ENCODE measurements at places on chromosomes 12 and 14.

- DNase-seq: no peak
Measured at GRCh38 chr14:68631394-68632053, 161.3 kb downstream of the ZFP36L1 start.

DNA sequence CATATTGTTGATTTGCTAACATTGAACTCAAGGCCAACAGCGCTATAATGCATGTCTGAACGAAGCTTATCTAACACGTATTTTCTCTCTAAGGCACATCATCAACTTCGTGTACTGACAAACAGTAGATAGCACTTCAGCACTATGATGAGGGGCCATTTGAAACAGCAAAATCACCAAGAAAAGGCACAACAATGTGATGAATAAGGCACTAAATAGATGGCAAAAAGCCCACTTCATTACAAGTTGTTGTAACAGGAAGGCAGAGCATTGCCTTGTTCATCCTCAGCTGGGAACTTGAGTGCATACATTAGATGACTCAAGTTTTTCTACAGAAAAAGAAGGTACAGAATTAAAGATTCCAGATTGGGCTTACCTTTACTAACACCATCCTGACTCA is 75.2 kb downstream of the LIN7A start:
- no peak for DNase-seq

GRCh38 chr12:45418520-45418919 is 202.6 kb downstream of the ANO6 start:
- DNase-seq: no peak

DNA sequence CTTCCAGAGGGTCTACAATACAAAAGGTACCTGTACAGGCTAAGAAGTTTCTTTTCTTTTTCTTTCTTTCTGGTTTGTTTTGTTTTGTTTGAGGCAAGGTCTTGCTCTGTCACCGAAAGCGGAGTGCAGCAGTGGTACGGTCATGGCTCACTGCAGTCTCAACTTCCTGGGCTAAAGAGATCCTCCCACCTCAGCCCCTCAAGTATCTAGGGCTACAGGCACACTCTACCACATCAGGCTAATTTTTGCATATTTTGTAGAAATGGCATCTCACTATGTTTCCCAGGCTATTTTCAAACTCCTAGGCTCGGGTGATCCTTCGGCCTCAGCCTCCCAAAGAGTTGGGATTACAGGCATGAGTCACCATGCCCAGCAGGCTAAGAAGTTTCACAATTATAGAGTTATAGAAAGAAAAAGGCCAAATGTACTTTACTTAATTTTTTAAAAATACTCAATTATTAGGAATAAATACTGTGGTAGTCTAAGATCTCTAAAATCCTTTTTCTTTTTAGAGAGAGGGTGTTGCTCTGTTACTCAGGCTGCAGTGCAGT is 3.0 kb upstream of the PIGH start:
- no peak for DNase-seq

DNA sequence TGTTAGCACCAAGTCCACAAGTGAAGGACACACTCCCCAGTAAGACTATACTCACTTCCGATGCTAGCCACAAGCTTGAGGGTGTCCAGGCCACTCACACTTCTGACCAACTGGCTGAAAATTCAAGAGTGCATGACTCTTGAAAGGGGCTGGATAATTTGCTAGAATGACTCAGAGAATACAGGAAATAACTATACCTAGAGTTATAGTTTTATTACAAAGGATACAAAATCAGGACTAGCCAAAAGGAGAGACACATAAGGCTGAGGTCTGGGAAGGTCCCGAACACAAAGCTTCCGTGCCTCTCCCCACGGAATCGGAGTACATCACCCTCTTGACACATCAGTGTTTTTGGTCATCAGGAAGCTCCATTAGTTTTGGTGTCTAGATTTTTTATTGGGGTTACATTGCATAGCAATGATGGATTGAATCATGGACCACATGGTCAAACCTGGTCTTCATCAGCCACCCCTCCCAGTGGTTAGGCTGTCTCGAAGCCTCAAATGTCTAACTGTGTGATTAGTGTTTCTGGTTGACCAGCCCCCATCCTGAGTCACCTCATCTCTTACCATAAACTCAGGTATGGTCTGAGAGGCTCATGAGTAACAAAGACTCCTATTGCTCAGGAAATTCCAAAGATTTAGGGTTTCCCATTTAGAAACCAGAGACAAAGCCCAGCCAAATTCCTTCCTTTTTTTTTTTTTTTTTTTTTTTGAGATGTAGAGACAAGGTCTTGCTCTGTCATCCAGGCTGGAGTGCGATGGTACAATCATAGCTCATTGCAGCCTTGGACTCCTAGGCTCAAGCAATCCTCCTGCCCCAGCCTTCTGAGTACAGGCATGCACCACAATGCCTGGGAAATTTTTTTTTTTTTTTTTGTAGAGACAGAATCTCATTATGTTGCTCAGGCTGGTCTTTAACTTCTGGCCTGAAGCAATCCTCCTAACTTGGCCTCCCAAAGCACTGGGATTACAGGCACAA is 472.0 kb upstream of the TBX3 start:
- DNase-seq: no peak

GRCh38 chr12:90883456-90883855 is 71.5 kb downstream of the CCER1 start:
- DNase-seq: no peak

- peak; percentile 32 for DNase-seq
Measured at GRCh38 chr14:87732562-87732961, 260.4 kb downstream of the GALC start.

DNA sequence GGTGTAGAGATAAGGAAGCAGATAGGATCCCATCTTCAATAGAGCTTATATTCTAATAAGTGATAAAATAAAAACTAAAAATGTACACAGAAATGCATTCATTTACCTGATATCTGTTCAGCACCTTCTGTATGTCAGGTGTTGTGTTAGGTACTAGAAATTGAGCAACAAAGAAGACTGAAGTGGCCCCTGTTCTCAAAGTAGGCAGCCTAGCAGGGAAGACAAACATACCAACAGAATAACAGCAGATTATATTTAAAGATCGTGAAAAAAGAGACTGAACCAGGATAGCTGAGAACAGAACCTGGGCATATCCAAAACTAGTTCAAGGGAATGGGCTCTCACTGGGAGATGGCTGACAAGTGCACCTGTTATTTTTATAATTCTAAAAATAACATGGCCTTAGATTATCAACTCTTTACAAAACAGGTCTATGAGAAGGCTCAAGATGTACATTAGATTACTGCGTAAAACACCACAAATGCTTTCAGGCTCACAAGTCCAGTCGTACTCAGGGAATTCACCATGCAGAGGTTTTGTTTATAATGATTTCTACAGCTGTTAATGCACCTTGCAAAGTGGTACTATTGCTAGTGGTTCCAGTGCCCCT is 16.4 kb downstream of the ANO6 start:
- DNase-seq: no peak

GRCh38 chr14:67510836-67511235 is 22.3 kb upstream of the PLEKHH1 start:
- DNase-seq: no peak

GRCh38 chr14:62381311-62382070 is 619.3 kb downstream of the SNAPC1 start:
- no peak for DNase-seq

GRCh38 chr12:25084816-25085215 is 110.1 kb downstream of the DNAI7 start:
- DNase-seq: no peak

DNA sequence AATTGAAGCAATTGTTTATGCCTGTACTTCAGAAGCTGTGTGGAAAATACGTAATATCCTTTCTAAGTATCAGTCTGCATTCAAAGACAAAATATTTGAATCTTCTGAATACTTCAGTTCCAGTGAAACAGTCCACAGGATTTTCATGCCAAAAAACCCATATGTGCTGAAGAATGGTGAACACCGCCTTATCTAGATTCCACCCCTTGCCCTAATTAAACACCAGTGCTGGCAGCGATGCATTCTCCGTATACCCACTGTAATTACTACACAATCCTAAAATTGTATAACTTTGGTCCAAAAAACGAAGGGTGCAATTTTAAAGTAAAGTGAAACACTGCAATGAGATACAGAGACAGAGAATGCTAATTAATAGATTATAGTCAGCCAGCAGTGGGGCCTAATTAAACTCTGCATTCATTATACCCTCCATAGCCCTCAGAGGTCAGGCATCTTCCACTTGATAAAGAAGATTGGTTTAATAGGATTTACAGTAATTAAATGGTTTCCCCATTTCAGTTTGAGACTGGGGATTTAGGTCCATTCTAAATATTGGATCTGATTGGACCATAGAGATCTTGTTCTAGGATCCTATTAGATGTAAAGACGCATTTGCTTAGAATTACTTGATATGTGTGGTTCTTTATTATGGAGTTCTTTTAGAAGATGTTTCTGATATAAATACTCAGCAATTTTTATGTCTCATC is 43.9 kb downstream of the ERC1 start:
- no peak for DNase-seq

GRCh38 chr12:65520658-65521057 is 242.2 kb downstream of the MSRB3 start:
- no peak for DNase-seq

DNA sequence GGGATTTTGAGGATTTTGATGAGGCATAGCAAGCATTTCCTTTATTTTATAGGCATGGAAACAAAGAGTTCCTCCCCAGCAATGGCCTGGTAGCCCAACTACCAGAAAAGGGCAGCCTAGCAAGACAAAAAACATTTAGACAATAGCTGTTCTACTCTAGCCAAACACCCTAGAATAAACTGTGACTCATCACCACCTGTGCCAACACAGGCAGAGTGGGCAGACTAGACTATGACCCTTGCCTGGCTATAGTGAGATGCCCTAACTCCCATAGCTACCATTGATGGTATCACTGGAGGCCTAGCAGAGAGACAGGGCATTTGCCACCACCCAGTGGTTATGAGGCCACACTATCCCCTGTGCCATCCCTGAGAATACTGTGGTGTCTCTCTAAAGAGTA is 15.5 kb upstream of the CCER1 start:
- no peak for DNase-seq

GRCh38 chr14:106455026-106455425 is 928.6 kb downstream of the TMEM121 start:
- DNase-seq: no peak

- no peak for DNase-seq
Measured at GRCh38 chr12:129002427-129002826, 149.1 kb downstream of the GLT1D1 start.

GRCh38 chr12:89350630-89351488 is 1.4 kb downstream of the DUSP6 start:
- no peak for DNase-seq

DNA sequence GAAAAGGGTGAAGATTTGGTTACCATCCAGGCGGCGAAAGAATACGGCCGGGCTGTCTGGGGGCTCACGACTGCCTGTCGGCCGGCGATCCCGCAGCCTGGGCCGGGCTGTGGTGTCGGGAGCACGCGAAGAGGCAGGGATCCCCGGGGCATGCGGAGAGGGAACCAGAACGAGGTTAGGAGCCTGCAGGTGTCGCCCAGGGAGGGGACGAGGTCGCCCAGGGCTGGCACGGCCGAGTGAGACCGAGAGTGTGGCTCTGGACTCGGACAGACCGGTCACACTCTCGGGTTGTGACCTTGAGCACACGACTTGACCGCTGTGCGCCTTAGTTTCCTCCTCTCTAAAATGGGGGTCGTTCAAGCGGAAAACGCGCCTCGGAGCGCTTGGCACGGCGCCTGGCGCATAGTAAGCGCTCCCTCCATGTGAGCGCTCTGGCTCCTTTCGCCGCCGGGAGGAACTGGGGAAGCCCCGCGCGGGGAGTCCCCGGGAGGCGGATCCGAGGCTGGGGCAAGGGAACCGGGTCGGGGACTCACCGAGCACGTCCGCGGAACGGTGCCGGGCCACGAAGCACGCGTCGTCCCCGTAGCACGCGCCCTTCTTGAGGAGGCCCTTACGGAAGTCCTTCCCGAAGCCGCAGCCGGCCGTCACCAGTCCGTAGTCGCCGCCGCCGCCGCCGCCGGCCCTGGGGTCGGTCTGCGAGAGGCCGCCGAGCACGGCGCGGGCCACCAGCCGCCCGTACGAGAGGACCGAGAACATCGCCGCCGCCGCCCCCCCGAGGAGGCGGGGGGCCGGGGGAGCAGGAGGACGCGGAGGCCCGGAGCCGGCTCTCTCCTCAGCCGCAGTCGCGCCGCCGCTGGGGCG is 612 bp downstream of the PPTC7 start:
- peak; percentile 36 for DNase-seq

GRCh38 chr12:65825507-65826352 is 1.4 kb downstream of the HMGA2 start:
- DNase-seq: no peak

GRCh38 chr14:99654235-99654985 is 9.5 kb downstream of the HHIPL1 start:
- DNase-seq: peak; percentile 14

DNA sequence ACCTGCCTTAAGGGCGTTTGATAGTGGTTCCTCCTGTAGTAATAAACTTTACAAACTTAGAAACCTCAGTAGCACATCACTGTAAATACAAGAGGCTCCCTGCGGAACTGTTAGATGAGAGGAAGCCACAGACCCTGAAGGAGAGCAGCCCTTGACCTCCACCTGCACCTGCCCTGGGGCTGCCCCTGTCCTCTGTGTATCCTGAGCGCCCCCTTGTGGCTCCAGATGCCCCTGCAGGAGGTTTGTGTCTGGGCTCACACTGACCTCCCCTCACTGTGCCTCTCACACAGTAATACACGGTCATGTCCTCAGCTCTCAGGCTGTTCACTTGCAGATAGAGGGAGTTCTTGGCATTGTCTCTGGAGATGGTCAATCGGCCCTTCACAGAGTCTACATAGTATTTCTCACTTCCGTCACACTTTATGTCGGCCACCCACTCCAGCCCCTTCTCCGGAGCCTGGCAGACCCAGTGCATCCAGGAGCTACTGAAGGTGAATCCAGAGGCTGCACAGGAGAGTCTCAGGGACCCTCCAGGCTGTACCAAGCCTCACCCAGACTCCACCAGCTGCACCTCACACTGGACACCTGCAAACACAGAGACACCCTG is 1059.8 kb downstream of the TMEM121 start:
- DNase-seq: no peak

DNA sequence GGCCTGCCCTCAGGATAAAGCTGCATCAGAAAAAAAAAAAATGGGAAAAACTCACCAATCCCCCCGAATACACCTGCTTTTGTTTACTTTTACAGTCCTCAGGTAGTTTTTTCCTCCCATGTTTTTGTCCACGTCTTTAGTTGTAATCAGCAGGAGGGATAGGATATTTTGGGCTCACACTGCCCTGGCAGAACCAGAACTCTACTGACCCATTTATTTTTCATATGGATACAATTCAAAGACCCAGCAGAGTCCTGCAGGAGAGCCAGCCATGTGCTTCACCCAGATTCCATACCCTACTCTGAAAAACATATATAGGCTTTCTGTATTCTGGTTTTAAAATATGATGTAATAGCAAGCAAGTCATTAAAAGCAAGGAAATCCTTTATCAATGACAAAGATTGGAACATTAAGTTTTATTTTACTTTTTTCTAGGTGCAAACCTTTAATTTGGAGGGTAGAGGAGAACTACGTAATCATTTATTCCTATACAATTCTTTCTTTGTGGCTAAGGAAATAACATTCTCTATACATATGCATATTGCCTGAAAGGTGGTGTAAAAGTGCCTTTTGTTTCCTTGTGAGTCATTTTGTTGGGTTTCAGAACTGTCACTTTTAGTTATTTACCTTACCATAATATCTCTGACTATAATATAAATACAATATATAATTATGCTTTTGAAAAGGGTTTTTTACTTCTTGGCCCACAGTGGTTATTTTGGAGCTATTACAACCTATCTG is 19.1 kb downstream of the DACT1 start:
- DNase-seq: no peak

Data from MV-4-11 (cell line).